OCI-M1 (cell line): ENCODE measurements at places on chromosomes 1 and 21.

DNA sequence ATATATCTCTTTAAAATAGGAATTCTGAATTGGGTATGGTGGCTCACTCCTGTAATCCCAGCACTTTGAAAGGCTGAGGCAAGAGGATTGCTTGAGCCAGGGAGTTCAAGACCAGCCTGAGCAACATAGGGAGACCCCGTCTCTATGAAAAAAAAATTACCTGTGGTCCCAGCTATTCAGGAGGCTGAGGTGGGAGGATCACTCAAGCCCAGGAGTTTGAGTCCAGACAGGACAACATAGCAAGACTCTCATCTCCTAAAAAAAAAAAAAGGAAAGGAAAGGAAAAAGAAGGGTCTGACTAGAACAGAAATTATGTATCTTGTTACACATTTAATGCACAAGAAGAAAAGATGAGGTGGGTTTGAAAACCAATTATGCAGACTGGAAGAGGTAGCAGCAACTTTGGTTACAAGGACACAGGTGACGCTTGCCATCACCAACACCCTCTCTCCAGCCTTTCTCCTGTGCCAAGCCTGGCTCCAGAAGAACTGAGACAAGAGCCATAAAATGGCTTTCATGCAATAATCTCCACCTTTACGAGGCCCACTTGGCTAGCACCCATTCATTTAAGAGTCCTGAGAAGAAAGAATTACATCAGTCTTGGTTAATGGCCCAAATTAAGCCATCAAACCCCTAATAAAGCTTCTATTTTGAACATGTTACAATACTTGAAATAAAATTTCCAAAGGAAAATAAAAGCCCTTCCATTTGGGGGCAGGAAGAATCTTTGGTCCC is 4.8 kb upstream of the SELENBP1 start:
- no peak for DNase-seq

DNA sequence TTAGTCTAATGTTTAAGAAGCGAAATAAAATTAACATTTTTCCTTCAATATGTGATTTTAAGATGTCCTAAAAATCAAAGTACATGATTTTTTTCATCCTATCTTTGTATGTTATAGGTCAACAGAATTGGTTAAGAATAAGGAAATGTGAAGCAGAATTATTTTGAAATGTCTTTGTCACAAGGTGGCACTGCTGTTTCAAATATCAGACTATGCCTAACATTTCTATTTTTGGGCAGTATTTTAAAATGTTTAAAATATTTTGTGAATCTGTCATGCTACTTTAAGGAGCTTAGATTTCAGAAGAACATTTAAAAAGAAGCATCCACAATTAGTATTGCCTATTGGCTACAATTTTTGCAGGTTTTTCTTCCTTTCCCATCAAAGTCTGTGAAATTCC is 38.7 kb downstream of the AMY1C start:
- DNase-seq = peak; percentile 72

DNA sequence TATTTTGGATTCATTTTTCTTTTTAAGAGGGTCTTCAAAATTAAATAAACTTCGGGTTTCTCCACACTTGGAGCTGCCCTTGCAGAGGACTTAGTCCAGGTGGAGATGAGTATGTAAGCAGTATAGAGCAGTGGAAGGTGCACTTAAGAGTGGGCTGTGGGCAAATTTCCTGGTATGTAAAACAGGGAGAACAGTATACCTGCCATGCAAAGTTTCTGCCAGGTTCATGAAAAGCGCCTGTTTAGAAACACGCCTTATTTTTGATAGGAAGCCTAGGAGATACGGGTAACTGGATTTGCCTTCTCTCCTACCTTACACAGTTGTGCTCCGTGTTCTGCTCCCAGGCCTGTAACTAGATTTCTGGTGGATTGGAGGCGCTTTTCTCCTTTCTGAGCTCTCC is 1.2 kb downstream of the KDM4A start:
- peak; percentile 27 for DNase-seq

GRCh38 chr1:107549152-107549810 is 408.4 kb downstream of the NTNG1 start:
- no peak for DNase-seq

DNA sequence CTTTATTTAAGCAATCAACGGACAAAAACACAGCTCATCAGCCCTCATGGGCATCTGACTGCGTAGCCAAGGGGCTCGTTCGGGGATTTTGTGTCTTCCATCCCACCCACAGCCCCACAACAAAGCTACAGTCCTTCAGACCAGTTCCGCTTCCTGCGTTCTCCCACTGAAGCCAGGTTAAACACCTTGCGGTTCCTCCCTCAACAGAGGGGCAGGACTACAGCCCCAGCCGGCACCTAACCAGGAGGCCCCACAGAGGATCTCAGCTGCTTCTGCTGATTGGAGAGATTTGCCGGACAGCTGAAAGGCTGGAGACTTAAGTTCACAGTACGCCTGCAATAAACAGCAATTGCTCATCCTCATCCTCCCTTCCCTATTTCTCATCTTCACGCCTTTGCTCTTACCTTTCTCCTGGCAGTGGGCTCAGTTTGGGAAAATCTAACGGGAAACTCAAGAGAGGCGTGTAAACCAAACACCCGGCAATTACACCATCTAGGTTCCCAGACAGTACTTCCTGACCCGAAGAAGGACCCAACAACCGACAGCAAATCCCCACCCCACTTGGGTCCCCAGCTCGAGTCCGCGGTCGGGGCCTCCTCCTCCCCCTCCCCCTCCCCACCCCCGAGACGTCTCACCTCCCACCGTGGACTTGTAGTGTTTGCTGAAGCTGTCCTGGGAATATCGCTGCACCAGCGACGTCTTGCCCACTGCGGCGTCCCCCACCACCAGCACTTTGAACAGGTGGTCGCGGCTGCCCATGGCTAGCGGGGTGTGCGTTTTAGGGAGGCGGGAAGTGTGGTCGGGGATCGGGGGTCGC is 876 bp downstream of the RAB29 start:
- peak; percentile 31 for DNase-seq

- no peak for DNase-seq
Measured at GRCh38 chr1:202648605-202649226, 61.5 kb downstream of the SYT2 start.

DNA sequence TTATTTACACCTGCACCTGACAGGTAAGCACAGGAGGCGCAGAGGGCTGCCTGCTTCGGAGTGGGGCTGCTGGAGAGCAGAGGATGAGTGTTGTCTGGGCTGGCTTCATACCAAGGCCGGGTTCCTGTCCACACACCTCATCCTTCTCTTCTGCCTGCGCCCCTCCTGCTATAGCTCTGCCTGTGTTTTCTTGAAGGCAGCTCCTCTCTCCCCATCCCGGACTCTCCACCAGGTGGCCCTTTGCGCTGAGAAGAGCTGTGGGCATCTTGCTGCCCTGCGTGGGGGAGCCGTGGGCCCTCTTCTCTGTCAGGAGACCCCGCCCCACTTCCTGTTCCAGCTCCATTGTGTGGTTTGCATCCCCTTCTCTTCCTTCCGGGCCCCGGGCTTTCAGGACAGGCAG is 35.0 kb downstream of the ARHGEF10L start:
- no peak for DNase-seq

- no peak for DNase-seq
Measured at GRCh38 chr1:206512058-206512850, 4.9 kb downstream of the RASSF5 start.

- peak; percentile 80 for DNase-seq
Measured at GRCh38 chr21:15134701-15135470, 70.1 kb upstream of the NRIP1 start.

GRCh38 chr1:28934676-28935075 is 20.3 kb downstream of the EPB41 start:
- DNase-seq = no peak

- no peak for DNase-seq
Measured at GRCh38 chr21:45405271-45405818, 380 bp downstream of the COL18A1 start.

- DNase-seq = no peak
Measured at GRCh38 chr1:50371749-50372148, 51.5 kb downstream of the DMRTA2 start.

DNA sequence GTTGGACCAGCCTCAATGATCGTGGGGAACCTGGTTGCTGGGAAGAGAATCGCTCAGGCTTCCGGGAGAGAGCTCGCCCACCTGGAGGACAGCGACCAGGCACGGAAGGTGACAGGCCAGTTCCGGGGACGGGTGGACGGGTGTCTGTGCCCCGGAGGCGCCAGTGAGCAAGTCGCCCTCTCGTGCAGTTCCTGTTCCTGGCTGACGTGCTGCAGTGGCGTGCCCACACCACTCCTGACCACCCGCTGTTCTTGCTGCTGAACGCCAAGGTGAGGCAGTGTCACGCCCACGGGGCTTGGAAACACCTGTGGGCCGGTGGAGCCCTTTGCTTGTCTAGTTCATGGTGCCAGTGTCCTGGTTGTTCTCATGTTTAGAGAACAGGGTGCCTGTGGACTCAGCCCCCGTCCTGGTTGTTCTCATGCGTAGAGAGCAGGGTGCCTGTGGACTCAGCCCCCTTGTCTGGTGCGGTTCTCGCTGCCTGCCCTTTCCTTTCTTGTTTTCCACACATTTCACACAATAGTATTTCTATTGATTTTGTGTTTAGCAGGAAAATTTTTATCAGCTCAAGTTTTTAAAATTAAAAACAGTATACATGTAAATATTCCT is 53.1 kb downstream of the S100B start:
- no peak for DNase-seq

- DNase-seq = no peak
Measured at GRCh38 chr1:169890761-169891538, 2.7 kb downstream of the SCYL3 start.

GRCh38 chr21:42102991-42103390 is 31.9 kb downstream of the UMODL1 start:
- no peak for DNase-seq

- peak; percentile 12 for DNase-seq
Measured at GRCh38 chr1:228994676-228995594, 259.7 kb downstream of the RHOU start.

GRCh38 chr1:8384088-8384487 is 66.2 kb downstream of the SLC45A1 start:
- no peak for DNase-seq

DNA sequence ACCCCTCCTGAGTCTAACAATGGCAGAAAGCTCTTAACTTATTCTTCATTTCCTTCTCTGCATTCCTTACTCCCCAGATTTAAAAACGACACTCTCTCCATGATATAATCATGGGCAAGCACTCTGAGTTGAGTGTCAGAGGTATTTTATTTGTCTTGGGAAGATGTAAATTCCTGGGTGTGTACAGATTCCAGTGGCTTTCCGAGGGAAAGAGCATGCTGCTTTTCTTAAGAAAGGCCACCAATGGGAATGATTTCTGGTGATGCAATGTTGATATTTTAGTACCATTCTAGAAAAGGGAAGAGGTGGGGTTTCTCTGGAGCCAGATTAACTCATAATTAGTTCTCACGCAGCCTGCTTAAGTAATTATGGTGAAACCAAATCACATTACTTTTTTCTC is 47.8 kb upstream of the BTG3 start:
- DNase-seq = peak; percentile 60

DNA sequence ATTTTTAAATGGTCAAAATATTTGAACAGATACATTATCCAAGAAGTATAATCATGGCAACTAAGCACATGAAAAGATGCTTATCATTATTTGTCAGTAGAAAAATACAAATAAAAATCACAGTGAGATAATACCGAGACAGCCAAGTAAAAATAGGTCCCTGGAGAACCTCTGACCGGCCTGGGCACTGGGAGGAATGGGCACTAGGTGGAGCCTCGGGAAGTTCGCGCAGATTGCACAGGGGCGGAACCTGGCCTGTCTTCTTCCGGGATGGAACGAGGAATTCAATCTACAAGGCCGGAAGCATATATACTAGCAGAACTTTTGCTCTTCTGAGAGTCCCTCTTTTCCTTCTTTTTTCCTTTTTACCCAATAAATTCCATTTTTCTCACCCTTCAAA is 148.5 kb upstream of the CHRM3 start:
- no peak for DNase-seq

DNA sequence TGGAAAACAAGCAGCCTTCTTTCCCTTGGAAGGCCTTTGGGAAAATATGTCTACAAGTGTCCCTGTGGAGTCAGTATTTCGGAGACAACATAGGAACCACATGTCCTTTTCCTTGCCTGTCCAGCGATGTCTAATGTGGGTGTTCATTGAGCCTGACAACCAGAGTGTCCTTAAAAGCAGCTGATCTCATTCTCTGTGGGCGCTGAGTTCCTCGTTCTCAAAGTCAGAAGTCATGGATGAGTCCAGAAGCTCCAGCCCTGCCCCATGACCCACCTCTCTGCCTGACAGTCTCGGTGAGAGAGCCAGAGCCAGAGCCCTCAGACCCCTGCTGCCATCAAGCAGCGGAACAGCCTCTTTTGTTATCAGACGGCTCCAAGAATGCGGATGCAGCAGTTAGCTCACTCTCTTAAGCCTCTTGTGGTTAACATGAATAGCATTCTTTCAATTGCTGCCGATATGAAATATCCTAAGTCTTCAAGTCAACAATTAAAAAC is 329.2 kb downstream of the TGFB2 start:
- peak; percentile 63 for DNase-seq

DNA sequence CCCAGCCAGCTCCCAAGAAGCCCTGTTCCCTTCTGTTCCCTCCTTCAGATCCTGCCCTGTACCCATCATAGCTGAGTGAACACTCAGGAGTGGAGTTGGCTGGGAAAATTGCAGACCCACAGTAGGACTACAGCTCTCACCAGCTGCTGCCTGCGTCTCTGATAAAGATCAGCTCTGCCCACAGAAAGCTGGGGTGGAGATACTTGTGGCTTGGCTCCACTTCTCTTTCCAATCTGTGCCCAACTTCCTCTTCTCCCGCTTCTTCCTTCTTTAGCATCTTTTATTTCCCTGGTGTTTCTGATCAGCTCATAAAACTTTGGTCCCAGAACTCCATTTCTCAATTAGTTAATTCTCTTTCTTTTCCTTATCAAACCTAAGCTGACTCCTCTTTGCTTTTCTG is 5.5 kb upstream of the CD1A start:
- DNase-seq = peak; percentile 70

DNA sequence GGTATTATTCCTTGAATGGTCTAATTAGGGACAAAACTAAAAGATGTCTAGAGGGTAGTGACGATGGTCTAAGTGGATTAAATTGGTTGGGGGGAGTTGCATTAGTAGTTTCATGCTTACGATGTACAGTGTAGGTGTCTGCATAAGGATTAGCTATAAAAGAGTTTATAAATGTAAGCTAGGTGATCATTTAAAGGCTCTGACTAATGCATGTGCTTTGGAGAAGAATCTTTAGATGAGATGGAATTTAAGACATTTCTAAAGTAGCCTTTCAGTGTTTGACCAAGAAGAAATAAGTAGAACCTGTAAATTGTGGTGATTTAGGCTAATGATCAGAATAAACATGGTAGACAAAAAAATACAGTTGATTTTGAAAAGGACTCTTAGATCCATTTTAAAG is 7.4 kb downstream of the SYT14 start:
- DNase-seq = no peak

GRCh38 chr1:28031173-28031572 is 57.2 kb downstream of the EYA3 start:
- no peak for DNase-seq
